Esophagus muscularis mucosa (tissue), 4 donors: ENCODE measurements at places on chromosomes 3 and 15. TPM values are rescaled to one million over a fixed set of nuclear protein-coding genes. Genes with fewer than 3 reads are reported as not detected.
A peak's percentile ranks its signal among the peaks of the same experiment; 100 is the strongest.

SPTBN5 gene
- 1.1 TPM for total RNA-seq

CADM2 gene
- total RNA-seq, result 9.6 TPM

- no peaks in the 10 kb centered on the region for H3K4me1 ChIP-seq
- no peaks in the 10 kb centered on the region for H3K27me3 ChIP-seq
- DNase-seq, result no peak
- H3K36me3 ChIP-seq, result peaks cover 18% of the 10 kb centered on the region
- no peak overlapping the region for H3K27ac ChIP-seq
These were observed 218.6 kb upstream of the LRRFIP2 start for GRCh38 chr3:37392957-37393356.

- H3K27ac ChIP-seq, result no peak overlapping the region
- H3K27me3 ChIP-seq, result no peaks in the 10 kb centered on the region
- H3K4me3 ChIP-seq, result no peak overlapping the region
These were observed 118.4 kb downstream of the ATP1B3 start for GRCh38 chr3:141994856-141995255.

GRCh38 chr3:189572249-189572648, 58.9 kb upstream of the TP63 start:
- no peaks in the 10 kb centered on the region for H3K36me3 ChIP-seq
- no peak for DNase-seq
- no peak overlapping the region for H3K4me3 ChIP-seq
- no peak overlapping the region for H3K27ac ChIP-seq
- no peaks in the 10 kb centered on the region for H3K4me1 ChIP-seq
- no peaks in the 10 kb centered on the region for H3K27me3 ChIP-seq

DNA sequence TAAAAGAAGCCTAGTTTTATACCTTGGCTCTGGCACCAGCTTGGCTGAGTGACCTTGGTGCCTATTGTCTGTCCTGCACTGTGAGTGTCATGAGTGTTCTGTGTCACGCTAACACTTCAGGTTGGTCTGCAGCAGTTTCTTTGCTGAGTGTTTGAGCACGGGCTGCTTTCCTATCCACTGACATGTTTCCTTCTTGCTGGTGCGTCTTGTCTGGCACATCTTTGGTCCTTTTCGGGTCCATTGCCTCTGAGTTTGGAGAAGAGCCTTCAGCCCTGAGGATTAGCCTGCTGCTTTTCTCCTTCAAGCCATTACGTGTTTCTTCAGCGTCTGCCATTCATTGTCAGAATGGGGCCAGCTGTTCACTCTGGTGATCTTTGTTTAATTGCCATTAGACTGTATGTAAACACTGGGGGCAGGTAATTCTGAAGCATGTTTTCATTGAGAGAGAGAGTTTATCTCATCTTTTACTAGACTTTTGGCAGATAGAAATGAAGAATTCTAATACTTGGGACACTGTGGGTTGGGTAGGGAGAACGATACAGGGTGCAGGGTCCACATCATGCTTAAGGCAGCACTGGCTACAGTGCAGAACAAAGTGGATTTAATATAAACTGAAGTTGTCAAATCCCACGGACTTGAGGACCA, 55.5 kb downstream of the LRRC28 start:
- no peak for DNase-seq
- no peaks in the 10 kb centered on the region for H3K27me3 ChIP-seq
- no peaks in the 10 kb centered on the region for H3K36me3 ChIP-seq
- H3K4me1 ChIP-seq, result peaks cover 32% of the 10 kb centered on the region
- H3K27ac ChIP-seq, result peak overlapping the region; percentile 45

DNA sequence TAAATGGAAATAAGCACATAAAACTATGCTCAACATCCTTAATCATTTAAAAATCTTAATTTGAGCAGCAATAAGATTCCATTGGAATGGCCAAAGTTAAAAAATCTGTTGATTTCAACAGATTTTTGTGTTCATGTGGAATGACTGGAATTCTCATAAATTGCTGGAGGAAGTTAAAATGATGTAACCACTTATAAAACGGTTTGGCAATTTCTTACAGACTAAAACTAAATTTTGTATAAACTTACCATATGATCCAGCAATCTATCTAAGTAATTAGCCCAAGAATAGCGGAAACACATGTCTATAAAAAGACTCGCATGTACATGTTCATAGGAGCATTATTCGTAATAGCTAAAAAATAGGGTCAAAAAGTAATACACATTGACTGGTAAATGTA, 1713.6 kb downstream of the SI start:
- no peaks in the 10 kb centered on the region for H3K27me3 ChIP-seq
- DNase-seq, result no peak
- H3K36me3 ChIP-seq, result no peaks in the 10 kb centered on the region
- no peaks in the 10 kb centered on the region for H3K4me1 ChIP-seq
- H3K27ac ChIP-seq, result no peak overlapping the region
